ENCODE measurements at places on chromosomes 12 and 14.
A peak's percentile ranks its signal among the peaks of the same experiment; 100 is the strongest.

- no peak for DNase-seq
These were observed 5.3 kb downstream of the TMEM253 start for GRCh38 chr14:21106176-21106497.

- no peak for DNase-seq
These were observed 17.0 kb downstream of the NOC4L start for GRCh38 chr12:132161036-132161781.

DNA sequence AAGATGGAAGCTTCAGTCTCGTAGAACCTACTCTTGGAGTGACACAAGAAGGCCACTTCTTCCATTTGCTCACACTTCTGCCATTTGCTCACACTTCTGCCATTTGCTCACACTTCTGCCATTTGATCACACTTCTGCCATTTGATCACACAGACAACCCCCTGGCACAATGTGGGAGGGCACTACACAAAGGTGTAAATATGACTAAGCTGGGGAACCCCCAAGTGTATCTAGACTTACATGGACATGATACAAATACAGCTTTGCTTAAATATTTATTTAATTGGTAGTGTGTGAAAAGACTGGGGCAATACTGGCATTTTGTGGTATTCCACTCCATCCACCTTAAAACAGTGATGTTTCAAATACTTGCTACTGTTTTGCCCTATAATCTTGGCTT is 296.2 kb upstream of the PPFIA2 start:
- no peak for DNase-seq

DNA sequence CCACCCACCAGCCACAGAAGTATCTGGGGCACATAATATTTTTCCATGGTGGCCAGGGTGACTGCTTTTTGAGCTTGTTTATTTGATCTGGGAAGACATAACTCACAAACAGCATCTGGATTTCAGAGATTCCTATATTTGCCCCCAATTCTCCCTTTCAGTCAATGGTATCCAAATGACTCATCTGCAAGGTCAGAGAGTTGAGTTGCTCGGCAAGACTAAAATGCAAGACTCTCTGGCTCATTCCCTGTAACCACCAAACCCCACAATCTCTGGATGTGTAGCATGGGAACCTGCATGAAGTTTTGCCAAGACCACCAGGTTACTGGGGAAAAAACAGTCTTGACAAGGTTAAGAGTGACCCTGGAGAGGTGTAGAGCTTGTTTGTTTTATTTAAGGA is 174.9 kb upstream of the FAR2 start:
- DNase-seq, result no peak

GRCh38 chr12:6860116-6860515 is 7.2 kb upstream of the TPI1 start:
- DNase-seq, result no peak

- no peak for DNase-seq
These were observed 156.1 kb downstream of the PTCSC3 start for GRCh38 chr14:36020120-36021029.

DNA sequence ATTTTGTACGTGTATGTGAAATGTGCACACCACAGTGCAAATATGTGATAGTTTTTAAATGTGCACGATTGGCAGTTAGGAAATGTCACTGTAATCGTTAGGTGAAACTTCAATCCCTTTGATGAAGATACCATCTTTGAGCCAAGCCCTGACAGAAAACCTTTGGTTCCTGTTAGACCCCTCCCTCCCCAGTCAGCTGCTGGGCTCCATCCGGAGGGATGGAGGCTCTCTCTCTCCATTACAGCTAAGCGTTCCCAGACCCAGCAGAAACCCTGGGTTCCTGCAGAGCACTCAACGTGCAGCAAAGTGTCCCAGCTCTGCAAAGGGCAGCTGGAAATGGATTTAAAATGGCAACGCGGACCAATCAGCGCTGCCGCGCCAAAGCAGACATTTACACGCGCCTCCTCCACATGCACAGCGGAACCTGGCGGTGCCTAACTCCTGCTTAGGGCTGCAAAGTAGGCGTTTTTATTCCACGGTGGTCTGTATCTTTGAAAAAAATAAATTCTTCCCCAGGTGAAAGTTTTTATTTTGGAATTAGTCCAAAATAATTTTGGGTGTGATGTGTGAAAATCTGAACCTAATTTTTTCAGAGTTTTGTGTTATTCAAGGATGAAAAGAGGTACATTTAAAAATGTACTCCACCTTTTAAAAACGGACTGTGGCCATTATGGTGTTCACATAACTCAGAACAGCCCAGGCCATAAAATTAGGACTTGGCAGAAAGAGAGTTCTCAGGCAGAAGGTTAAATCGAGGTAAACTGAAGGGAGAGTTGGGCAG is 1.4 kb upstream of the HMGA2 start:
- DNase-seq, result peak; percentile 56

DNA sequence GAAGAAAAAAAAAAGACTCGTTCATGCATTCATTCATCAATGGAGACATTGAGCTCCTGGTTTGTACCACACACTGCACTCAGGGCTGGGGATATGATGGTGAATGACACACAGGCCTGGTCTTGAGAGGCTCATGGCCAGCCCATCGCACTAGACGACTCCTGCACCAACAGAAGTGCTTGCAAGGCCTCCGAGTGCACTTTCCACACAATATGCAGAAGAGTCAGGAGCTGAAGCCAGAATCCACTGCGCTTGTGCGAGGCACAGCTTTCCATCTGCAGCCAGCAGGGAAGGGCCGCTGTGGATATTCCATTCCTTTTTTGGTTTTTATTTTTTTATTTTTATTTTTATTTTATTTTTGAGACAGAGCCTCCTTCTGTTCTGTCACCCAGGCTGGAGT is 192.4 kb downstream of the DICER1 start:
- DNase-seq, result no peak

DNA sequence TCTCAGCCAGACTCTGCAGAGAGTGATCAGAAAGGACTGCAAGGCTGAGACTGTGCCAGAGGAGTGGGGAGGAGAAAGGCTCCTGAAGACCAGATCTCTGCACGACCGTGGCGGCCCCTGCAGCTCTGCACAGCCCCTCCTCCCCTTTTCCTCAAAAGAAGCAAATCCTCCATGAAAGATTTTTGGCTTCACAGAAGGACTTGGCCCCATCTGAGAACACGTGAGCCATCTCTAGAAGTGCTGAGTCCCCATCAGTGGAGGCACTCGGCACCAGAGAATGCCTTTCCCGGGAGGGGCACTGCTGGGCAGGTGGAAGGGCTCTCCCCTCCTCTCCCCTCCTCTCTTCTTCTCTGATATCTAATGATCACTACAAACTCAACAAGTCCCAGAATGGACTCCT is 6.8 kb downstream of the FIGNL2 start:
- DNase-seq, result no peak

DNA sequence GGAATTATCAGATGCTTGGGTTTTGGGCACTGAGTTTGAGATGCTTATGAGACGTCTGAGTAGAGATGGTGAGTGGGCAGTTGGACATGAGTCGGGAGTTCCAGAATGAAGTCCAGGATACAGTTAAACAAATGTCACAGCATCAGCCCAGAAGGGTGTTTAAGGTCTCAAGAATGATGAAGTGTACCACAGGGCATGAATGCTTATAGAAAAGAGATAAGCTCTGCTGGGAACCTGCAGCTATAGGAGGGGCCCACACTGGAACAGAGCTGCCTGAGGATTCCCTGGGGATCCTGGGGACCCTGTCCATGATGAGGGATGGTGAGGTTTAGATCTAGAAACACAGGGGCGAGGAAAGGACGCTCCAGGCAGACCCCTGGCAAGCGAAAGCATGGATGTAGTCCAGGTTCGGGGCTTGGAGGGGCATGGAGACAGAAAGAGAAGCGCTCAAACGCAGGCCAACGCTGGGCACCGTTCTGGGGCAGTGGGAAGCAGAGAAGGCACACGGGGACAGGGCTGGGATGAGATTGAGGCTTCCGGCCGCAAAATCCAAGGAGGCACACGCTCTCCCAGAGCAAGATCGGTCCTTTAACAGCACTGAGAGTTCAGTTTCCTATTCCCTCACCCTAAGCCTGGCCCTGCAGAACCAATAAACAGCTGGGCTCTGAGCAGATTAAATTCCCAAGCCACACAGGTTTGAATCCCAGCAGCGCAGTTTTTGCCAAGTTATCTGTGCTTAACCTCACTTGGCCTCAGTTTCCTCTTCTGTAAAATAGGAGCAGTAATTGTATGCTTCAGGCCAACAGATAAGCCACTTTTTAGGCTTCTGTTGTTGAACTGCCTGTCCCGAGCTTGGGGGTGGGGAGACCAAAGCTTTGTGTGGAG is 52.9 kb downstream of the EID3 start:
- no peak for DNase-seq

DNA sequence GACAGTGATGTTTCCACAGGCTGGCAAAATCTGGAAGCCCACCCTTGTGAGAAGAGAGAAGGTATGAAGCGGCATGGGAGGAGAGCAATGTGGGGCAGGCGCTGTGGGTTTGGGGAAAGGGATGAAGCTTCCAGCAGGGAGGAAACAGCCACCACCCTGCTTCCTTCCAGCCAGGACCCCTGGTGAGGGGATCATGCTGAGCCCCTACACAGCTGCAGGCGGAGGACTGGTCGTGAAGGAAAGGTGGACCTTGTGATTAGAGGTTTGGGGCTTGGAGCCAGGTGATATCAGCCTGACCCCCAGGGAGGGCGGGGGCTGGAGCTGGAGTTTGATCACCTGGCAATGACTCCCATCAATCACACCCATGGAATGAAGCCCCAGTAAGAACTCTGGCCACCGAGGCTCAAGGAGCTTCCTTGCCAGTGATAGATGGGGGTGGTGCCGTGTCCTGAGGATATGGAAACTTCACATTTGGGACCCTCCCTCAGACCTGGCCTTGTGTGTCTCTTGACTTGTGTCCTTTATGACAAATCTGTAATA is 48.6 kb downstream of the RIMBP2 start:
- DNase-seq, result no peak

All from GM13976 (cell line).